ENCODE measurements at places on chromosomes 7 and 10.

DNA sequence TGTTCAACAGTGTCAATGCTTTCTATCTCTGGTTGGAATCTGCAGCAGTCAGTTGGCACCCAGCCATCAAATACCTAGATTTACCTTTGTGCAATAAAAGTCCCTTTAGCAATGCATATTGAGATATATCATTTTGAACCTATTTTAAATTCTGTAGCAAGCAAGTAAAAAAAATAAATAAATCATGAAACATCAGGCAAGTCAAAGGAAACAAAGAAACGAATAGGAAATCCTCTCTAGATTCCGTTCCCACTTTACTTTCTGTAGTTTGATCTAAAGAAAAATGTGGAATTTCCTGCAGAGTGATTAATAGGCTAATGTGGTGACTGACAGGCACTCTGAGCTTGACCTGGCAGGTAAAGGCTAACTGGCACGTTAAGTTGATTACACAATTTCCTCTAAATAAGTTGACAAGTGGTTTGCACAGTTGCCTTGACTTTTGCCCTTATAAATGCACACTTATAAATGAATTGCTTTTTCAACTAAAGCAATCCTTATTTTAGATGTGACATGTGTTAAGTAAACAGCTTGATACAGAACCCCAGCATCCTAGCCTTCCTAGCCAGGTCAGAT, 208.1 kb upstream of the TCF7L2 start:
- no peak for DNase-seq

DNA sequence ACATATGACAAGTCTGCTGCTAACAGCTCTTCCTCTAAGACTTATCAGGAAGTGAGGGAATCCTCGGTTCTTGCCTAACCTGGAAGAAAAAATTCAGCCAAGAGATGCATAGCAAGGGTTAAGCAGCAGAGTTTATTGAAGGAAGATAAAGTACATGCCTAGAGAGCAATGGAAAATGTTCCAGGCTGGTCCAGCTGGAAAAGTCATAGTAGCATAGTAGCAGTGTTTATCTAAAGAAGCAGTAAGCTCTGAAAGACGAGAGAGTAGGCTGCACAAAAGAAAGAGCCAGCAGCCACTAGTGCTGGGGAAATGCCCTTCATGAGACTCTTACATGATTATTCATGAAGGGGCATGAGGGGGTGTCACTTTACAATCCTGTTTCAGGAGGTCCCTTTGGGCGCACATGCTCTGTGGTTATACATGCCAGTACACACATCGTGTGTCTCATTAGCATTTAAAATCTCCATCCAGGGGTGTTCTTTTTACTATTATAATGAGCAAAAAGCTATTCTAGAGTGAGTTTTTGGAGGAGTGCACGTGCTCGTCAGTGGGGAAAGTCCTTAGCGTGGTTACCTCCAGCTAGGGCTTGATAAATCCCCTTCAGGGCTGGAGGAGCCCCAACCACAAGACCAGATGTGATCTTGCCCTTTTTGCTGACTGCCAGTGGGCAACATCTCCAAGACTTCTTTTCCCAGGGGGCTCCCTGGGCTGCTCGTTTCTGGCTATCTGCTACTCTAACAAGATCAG, 716.1 kb downstream of the PARD3 start:
- no peak for DNase-seq

GRCh38 chr7:12102527-12102926, 108.6 kb upstream of the TMEM106B start:
- no peak for DNase-seq

GRCh38 chr7:22485189-22485588, 14.8 kb downstream of the STEAP1B start:
- DNase-seq = peak; percentile 37

GRCh38 chr7:76077435-76077834, 29.5 kb downstream of the MDH2 start:
- DNase-seq = no peak

- DNase-seq = no peak
Measured at GRCh38 chr7:143973870-143974416, 19.3 kb downstream of the OR2F1 start.
